Foreskin fibroblast (primary cell): ENCODE measurements at places on chromosomes 16 and 17.

GRCh38 chr16:85026703-85027102, 892 bp upstream of the KIAA0513 start:
- DNase-seq = no peak

DNA sequence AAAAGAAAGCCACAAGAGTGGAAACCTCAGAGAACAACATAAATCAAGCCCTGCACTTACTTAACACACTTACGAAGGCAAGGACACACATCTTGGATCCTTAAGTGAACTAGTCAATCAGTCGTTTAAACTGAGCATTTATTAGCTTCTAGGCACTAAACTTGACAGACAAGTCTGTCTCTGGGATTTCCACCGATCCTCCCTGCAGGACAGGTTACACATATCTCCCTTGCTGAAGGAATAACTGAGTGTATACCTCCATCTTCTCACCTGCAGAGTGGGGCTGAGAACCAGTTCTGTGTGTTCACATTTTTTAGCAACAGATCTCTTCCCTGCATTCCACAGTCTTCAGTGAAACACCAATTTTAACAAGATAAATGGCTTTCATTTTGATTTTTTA, 8.9 kb downstream of the GP2 start:
- DNase-seq = no peak

DNA sequence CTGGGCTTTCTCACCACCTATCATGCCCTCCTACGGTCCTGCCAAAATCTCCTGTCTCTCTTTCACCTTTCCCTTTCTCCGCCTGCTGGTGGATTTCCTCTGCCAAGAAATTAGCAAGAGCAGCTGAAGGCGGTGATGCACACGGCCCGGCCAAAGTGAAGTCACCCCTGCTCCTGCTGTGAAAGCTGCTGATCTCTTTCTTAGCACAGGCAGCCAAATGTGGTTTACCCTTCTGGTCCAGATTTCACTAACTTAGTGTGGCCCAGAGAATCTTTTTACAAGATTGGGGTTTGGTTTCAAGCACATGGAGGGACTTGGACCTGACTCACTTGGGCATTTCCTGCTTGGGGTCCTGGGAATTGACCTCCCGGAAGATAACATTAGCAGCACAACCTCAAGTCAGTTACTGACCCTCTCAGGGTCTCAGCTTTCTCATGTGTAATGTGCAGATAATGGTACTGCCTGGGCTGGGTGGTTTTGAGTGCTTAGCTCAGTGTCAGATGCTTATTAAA, 155.7 kb downstream of the SOCS1 start:
- peak; percentile 91 for DNase-seq

DNA sequence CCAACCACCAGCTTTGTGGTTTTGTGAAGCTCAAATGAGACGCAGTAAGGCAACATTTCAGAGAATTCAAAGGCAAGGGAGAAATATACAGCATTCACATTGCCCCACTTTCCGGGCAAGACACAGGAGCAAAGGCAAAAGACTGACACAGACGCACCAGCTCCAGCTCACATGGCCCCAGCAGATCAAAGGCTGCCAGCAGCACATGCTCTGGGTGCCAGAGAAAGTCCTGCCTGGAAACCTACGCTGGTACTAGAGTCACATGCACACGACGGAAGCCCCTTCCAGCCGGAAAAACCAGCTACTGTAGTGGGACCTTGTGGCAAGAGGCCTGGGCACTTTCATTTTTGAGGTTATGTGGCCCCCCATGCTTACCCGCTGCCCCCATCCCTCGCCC, 50.1 kb downstream of the GTF3C1 start:
- no peak for DNase-seq

DNA sequence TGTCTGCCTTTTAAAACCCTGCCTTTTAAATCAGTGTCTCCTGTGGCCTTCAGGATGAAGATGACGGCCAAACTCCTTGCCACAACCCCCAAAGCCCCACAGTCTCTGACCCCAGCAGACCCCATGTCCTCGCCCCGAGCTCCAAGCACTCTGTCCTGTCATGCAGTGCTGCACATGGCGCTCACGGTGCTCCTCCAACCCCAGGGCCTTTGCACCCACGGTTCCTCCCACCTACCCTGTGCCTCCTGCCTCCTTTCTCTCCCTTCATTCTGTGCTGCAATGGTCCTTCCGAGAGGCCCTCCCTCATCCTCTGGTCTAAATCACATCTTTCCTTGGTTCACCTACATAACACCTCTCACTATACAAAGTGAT, 235.3 kb downstream of the KATNIP start:
- DNase-seq = no peak

DNA sequence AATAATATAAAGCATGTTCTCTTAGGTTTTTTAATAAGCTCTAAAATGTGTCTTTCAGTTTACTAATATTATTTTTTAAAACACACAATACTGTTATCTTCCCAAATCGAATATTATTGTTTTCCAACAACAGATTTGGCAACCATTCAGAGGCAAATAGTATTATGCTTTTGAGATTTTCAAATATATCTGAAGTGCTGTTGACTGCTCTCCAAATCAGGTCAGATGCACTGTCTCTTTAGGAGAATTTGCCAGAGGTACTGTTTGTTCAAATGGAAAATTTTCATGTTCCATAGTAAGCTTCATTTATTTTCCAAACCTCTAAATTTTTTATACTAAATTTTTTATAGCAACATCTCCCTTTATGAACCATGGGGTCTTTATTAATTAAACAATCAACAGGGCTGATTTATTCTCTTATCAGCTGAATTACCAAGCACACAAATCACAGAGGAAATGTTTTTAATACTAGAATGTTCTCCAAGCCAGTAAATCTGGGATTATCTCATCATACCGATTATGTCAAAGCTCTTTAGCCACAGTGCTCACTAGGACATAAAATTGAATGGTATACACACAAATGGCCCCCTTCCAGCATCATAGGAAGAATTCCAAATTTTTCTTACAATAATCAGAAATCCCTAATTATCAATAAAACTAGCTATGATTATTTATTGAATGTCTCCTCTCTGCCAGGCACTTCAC, 108.8 kb upstream of the HLF start:
- DNase-seq = no peak

- DNase-seq = no peak
Observed at GRCh38 chr17:50625032-50625871, 9.4 kb upstream of the ABCC3 start.

GRCh38 chr17:2926019-2926650, 129.9 kb downstream of the RAP1GAP2 start:
- DNase-seq = no peak

DNA sequence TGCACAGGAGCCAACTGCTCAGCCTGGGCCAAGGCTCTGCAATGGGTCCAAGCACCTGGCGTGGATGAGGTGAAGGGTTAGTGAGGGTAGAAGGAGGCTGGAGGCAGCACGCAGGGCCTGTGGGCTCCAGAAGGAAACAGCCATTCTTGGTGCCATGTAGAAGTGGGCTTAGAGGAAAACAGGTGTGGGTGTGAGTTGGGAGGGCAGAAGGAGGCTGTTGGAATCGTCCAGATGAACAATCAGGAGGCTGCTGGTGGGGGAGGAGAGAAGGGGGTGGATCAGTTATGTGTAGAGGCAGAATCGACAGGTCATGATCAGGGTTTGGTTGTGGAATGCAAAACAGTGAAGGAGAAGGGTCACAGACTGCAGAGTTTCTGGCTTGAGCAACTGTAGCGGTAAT, 51.7 kb upstream of the ALDH3A2 start:
- no peak for DNase-seq

GRCh38 chr17:47850692-47851573, at the start of gene SP6:
Gene SP6, minus strand, starts transcription at chr17:47851163. Its CDS starts 2,734 bp downstream, at chr17:47848429.
- peak; percentile 85 for DNase-seq

- peak; percentile 12 for DNase-seq
Observed at GRCh38 chr17:43880420-43880991, 26.8 kb downstream of the MPP2 start.

- DNase-seq = no peak
Observed at GRCh38 chr17:83203472-83204221, 124.2 kb downstream of the METRNL start.

GRCh38 chr16:35188288-35189155, 1729.1 kb downstream of the TP53TG3F start:
- no peak for DNase-seq

DNA sequence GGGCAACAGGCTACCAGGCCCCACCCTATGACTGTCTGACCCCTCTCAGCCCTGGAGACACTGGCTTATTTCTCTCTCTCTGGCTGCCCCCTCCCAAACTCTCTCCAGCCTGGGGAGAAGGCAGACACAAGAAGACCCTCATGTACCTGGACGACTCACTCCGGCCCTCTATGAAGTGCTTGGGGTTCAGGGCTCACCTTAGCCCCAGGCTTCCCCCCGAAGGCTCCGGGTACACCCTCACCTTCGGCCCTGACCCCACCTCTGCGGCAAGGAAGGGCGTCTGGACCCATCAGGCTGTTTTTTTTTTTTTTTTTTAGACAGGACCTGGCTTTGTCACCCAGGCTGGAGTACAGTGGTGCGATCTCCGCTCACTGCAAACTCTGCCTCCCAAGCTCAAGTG, 906 bp upstream of the CARMIL2 start:
- DNase-seq = no peak

- no peak for DNase-seq
Observed at GRCh38 chr16:57592591-57593003, 35.8 kb upstream of the ADGRG1 start.

DNA sequence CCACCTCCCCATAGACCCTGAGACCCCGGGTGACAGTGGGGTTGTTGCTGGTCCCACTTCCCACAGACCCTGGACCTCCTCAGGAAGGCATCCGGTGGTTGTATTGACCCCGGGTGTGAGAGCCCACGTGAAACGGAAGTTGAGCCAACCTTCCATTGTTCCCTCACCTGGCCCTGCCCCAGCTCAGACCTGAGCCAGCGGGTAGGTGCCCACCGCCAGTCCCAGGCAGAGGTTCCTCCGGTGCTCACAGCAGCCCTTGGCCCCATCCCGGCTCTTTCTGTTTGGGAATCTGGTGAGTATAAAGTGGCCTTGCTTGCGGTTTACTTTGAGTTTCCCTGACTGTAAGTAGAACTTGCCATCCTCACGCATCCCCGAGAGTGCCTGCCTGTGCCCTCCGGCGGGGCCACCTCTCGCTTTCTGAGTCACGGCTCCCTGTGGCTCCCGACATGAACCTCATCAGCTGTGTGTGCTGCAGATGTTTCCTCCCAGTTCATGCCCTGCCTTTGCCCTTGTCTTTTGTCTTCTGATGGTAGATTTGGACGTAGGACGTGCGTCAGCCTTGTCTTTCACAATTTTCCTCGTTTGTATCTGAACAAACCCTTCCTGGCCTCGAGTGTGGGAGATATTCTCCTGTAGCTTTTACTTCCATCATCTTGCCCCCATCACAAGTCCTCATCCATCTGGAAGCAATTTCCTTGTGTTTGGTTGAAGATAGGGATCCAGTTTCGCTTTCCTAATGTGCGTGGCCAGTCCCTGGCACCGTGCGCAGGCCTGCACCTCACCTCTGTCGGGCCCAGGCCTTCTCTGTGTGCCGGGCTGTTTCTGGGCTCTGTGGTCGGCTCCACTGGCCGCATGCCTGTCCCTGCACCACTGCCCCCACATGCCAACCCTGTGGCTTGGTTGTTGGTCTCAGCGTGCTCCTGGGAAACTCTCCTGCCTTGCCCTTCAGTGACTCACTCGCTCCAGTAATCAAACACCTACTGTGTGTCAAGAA, 76.0 kb downstream of the METRNL start:
- peak; percentile 98 for DNase-seq

DNA sequence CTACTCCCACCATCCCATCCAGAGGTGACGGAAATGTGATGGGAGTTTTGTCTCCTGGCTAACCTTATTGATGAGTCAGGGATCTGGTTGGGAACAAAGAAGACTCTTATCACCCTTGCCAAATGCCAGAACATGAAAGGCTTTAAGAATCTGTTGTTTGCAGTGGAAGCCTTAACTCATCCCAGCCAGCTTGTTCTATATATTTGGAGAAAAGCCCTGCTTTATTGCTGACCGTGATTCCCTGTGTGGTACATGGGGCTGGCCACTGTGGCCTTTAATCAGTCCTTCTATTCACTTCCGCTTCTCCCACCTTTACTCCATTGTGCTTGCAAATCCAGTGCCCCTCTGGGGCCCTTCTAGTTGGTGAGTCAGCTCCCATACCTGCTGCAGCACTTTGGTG, 156.6 kb downstream of the PHKB start:
- DNase-seq = no peak
